Thymus (tissue), 14 donors: ENCODE measurements at places on chromosomes 7 and 10.

GRCh38 chr10:128475686-128476367 is 349.6 kb upstream of the MKI67 start:
- DNase-seq = no peak

- no peak for DNase-seq
Observed at GRCh38 chr10:88755753-88756152, 4.1 kb upstream of the LIPN start.

DNA sequence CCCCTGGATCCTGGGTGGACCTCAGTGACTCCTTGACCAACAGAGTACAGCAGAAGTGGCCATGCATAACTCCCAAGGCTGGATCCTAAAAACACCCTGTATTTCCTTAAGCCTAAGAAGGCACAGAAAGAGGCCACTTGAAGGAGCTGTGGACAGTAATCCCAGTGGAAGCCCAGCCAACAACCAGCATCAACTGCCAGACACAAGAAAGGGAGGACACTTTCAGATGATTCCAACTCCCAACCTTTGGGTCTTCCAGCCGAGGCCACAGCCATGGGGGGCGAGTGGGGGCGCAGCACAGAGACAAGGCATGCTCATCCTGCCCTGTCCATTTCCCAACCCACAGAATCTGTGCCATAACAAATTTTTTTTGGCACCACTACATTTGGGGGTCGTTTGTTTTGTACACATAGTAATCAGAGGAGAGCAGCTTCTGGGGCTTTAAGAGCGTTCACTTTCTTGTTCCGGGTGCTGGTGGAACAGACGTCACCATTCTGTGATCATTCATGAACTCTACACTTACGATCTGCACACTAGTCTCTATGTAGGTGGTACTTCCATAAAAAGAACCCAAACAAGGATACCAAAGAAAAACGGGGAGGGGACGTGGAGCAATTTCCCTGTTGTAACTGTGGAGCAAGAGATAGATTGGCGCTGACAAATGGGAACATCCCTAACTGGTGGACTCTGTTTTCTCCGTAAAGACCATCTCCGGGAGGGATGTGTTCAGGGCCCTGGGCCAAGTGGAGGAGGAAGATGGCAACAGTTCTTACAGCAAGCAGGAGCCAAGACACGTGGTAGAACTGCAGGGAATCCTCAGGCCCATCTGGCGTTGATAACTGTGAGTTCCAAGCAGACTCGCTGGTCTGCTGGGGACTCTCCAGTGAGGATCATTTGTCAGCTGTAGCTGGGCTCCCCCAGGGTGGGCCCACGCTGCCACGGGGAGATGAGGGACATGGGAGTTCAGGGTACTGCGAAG is 6.0 kb upstream of the SLC29A3 start:
- DNase-seq = no peak

DNA sequence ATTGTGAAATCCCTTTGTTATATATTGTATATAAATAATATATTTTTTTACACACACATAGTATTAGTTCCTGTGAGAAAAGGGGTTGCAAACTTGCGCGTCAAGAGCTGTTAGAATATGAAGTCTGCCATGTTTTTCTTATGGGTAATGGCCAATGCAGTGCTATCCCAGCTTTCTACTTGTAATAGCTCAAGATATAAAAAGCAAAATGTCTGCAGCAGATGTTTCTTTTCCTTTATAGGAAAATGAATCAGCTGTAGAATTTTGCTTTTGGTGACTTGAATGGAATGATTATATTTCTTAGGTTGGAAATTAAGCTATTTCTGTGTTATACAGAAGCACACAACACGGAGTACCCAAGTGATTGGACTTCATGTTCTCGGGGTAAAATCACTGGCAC is 53.3 kb upstream of the TMEM236 start:
- DNase-seq = no peak
